CD4-positive, alpha-beta T cell (primary cell): ENCODE measurements at places on chromosomes 4 and X. TPM values are rescaled to one million over a fixed set of nuclear protein-coding genes. Genes with fewer than 3 reads are reported as not detected.
A peak's percentile ranks its signal among the peaks of the same experiment; 100 is the strongest.

DNA sequence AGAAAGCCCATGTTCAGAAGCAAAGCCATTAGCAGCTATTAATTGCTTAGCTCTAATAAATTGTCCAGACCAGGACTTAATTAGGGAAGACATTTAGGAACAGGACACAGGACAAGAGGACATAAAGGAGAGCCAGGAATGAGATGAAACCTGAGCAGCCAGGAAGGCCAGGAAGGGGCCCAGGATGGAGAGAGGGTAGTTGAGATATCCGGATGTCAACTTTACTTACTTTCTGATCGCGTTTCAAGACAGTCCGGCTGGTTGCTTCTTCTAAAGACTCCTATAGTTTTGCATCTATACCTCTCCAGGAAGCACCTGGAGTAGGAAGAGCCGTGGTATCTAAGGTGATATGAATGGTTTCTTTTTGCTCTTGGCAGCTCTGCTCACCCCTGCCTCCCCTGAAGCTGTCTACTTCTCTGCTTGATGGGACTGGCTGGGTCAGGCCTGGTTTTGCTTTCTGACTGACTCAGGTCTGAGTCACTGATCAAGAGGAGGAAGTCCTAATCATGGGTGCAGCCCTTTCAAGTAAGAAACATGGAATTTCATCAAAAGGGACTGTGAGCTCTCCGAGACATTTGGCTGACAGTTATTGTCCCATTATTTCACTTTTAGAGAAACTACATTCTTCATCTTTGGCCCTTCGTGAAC, 733.3 kb downstream of the RPA4 start:
- peak; percentile 26 for DNase-seq
- H3K36me3 ChIP-seq = no peaks in the 10 kb centered on the region
- no peaks in the 10 kb centered on the region for H3K4me1 ChIP-seq
- no peak overlapping the region for H3K27ac ChIP-seq
- H3K27me3 ChIP-seq = no peaks in the 10 kb centered on the region
- H3K4me3 ChIP-seq = no peak overlapping the region

Gene MAGED4B
- total RNA-seq = 1.3 TPM

Gene HSPA4L
- total RNA-seq = not detected

Gene CXCL6
- not detected for total RNA-seq

Gene TMPRSS11B
- total RNA-seq = not detected

DNA sequence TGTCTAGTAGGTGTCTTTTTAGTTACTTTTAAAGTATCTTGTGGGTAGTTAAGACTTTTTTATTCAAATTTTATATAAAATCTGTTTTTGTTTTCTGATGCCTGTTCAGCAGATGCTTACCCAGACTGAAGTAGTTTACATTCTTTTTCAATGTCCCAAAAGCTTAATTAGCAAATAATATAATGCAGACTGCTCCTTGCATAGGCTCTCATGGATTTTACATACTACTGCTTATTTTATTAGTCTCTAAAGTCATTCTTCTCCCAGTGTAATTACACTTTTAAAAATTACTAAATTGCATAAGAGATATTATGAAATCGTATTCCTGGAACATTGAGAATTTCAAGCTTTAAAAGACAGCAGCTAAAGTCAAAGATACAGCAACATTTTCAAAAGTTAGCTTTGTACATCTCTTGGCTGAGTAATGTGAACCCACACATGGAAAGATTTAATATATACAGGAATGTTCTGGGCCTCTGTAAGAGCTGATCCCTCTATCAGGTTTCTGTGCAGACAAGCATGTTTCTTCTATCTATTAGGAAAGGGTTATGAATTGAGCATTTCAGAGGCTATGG, 148.4 kb upstream of the SPRY1 start:
- no peaks in the 10 kb centered on the region for H3K27me3 ChIP-seq
- no peak for DNase-seq
- H3K27ac ChIP-seq = no peak overlapping the region
- no peaks in the 10 kb centered on the region for H3K36me3 ChIP-seq
- H3K4me1 ChIP-seq = no peaks in the 10 kb centered on the region

DNA sequence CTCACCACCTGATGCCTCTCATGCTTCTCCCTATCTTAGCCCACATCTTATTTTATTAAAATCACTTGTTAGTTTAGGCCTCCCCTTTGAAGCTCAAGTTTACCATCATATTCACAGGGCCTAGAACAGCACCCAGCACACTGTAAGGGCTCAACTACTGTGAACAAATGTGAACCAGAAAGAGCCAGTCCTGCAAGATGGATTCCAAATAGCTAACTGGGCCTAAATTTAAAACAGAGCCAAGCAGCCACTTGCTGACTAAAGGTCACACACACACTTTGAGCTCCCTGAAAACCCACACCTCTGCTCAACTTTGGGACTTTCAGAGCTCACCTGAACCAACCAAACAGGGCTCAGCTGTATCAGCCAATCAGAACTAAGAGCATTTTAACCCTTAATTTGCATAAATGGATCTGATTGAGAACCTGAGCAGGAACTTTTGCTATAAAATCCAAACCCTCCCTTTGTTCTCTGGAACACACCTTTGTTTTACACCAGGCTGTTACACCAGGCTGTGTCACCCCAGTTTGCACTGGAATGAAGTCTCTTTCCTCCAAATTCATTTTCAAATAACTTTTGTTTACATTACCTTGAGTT, 62.1 kb upstream of the EXOC1L start:
- no peaks in the 10 kb centered on the region for H3K36me3 ChIP-seq
- no peak for DNase-seq
- no peak overlapping the region for H3K4me3 ChIP-seq
- H3K27me3 ChIP-seq = no peaks in the 10 kb centered on the region
- H3K4me1 ChIP-seq = no peaks in the 10 kb centered on the region

DNA sequence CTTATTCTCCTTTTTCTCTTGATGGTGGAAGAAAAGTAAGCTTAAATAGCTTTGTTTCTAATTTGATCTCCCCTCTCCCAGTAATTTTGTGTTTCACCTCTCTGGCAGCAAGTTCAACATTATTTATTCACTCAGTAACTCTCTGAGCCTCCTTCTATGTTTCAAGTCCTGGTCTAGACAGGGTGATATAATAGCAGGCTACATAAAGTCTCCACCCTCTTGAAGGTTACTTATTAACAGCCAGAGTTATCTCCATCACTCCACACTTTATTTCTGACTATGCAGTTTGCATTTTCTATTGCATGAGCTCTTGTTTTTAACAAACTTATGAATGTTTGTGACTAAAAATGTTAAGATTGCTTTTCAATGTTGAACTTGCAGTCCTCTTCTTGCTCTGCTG, 17.8 kb upstream of the ANOS1 start:
- no peaks in the 10 kb centered on the region for H3K27me3 ChIP-seq
- DNase-seq = no peak
- H3K27ac ChIP-seq = no peak overlapping the region
- no peaks in the 10 kb centered on the region for H3K4me1 ChIP-seq
- no peaks in the 10 kb centered on the region for H3K36me3 ChIP-seq
- H3K4me3 ChIP-seq = no peak overlapping the region

DNA sequence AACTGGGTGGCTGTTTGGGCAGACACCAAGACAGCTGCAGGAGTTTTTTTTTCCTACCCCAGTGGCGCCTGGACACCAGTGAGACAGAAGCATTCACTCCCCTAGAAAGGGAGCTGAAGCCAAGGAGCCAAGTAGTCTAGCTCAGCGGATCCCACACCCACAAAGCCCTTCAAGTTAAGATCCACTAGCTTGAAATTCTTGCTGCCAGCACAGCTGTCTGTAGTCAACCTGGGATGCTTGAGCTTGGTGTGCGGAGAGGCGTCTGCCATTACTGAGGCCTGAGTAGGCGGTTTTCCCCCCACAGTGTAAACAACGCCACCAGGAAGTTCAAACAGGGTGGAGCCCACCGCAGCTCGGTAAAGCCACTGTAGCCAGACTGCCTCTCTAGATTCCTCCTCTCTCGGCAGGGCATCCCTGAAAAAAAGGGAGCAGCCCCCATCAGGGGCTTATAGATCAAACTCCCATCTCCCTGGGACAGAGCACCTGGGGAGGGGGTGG, 171.4 kb downstream of the ARHGEF9 start:
- H3K4me3 ChIP-seq = no peak overlapping the region
- no peak overlapping the region for H3K27ac ChIP-seq
- no peak for DNase-seq
- no peaks in the 10 kb centered on the region for H3K27me3 ChIP-seq
- H3K36me3 ChIP-seq = no peaks in the 10 kb centered on the region
- no peaks in the 10 kb centered on the region for H3K4me1 ChIP-seq

GRCh38 chr4:13455411-13455810, 28.7 kb downstream of the RAB28 start:
- H3K4me3 ChIP-seq = no peak overlapping the region
- H3K27me3 ChIP-seq = no peaks in the 10 kb centered on the region
- no peak for DNase-seq
- H3K4me1 ChIP-seq = no peaks in the 10 kb centered on the region
- no peak overlapping the region for H3K27ac ChIP-seq

GRCh38 chr4:110196871-110197528, 1.4 kb downstream of the ELOVL6 start:
- H3K36me3 ChIP-seq = no peaks in the 10 kb centered on the region
- peaks cover 22% of the 10 kb centered on the region for H3K4me1 ChIP-seq
- peak overlapping the region; percentile 62 for H3K27ac ChIP-seq
- peak overlapping the region; percentile 92 for H3K4me3 ChIP-seq
- peak; percentile 57 for DNase-seq

Gene TMEM47
- total RNA-seq = not detected

Gene YY2
- 1.2 TPM for total RNA-seq

GRCh38 chrX:101787934-101788333, 128.3 kb upstream of the ARMCX2 start:
- H3K36me3 ChIP-seq = no peaks in the 10 kb centered on the region
- H3K27ac ChIP-seq = no peak overlapping the region
- H3K4me1 ChIP-seq = no peaks in the 10 kb centered on the region

Gene CSAG2
- total RNA-seq = not detected

- no peaks in the 10 kb centered on the region for H3K36me3 ChIP-seq
- DNase-seq = no peak
- no peak overlapping the region for H3K27ac ChIP-seq
- H3K27me3 ChIP-seq = no peaks in the 10 kb centered on the region
Observed at GRCh38 chr4:47074816-47075215, 43.4 kb downstream of the GABRB1 start.

Gene TMEM144
- total RNA-seq = 0.45 TPM

DNA sequence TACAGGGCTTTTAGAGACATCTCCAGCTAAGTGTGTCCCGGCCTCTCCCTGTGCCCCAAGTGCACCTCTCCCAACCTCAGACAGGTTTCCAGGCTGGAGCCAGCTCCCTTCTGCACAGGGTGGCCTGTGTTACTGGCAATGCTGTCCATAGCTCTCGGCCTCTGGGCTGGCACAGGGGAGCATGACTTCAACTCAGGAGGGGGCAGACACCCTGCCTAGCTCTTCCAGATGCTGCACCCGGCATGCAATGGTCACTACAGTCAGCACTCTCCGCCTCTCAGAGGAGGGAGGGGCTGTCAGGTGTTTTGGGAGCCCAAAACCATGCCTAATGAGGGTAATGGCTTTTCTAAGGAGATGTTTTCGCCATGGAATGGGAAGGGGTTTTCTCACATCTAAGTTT, 2.4 kb upstream of the IRAK1 start:
- H3K4me1 ChIP-seq = peaks cover 30% of the 10 kb centered on the region
- H3K4me3 ChIP-seq = no peak overlapping the region
- no peak overlapping the region for H3K27ac ChIP-seq
- peaks cover 20% of the 10 kb centered on the region for H3K36me3 ChIP-seq
- no peak for DNase-seq
- H3K27me3 ChIP-seq = no peaks in the 10 kb centered on the region

Gene CHST7
- 4.0 TPM for total RNA-seq

Gene GLRB
- not detected for total RNA-seq

GRCh38 chrX:53714580-53715345, 28.2 kb upstream of the HUWE1 start:
- H3K27ac ChIP-seq = peak overlapping the region; percentile 80
- H3K36me3 ChIP-seq = no peaks in the 10 kb centered on the region
- peak; percentile 34 for DNase-seq
- peaks cover 56% of the 10 kb centered on the region for H3K4me1 ChIP-seq
- no peaks in the 10 kb centered on the region for H3K27me3 ChIP-seq
- peak overlapping the region; percentile 43 for H3K4me3 ChIP-seq

Gene ADD1
- total RNA-seq = 153 TPM

DNA sequence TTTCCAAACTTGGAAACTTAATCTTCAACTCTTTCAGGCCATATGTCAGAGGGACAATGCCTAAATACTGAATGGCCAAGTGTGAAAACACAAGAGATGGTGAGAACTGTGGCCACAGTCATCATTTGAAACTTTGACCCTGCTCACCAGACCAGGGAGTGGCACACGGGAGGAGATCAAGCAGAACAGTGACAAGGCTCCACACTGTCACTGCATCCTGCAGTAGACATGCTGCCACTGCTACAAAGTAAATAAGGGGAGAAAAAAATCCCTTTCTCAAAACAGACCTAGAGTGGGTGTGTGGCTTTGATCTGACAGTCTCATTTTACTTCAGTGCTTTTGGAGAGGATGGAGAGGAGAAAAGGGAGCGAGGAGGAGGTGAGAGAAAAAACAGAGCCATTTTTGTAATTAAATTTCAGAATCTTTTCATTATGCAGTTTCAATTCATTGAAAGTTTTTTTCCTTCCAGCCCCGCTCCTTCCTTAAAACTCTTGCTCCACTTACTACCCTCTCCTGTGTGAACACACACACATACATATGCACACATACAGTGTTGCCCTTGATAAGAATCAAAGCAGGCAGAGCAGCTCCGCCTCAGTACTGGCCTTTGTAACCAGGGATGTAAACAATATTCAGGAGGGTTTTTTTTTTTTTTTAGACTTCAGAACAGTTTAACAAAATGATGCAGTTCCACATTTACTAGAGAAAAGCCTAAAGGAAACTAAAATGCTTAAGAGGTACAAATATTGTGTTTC, 34.4 kb downstream of the NEXMIF start:
- H3K36me3 ChIP-seq = no peaks in the 10 kb centered on the region
- H3K27ac ChIP-seq = no peak overlapping the region
- no peaks in the 10 kb centered on the region for H3K27me3 ChIP-seq

DNA sequence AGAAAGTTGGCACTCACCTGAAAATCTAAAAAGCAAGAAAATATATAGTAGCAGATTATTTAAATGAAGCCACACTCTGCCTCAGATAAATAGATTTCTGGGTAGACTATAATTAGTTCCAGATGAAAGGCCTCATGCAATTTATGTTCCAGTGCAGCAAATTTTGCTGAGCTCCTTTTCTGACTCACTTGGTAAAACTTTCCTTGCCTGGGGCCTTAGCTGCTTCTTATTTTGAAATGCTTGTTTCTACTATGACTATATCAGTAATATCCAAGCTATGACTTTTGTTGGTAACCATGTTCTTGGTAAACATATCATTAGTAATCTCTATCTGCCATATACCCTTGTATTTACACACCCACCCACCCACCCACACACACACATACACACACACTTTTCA, 961.8 kb downstream of the SH3BGRL start:
- H3K27me3 ChIP-seq = no peaks in the 10 kb centered on the region
- no peak overlapping the region for H3K27ac ChIP-seq
- no peaks in the 10 kb centered on the region for H3K36me3 ChIP-seq
- DNase-seq = no peak

- H3K27me3 ChIP-seq = peaks cover 11% of the 10 kb centered on the region
- H3K27ac ChIP-seq = no peak overlapping the region
- no peaks in the 10 kb centered on the region for H3K36me3 ChIP-seq
- H3K4me1 ChIP-seq = peaks cover 6% of the 10 kb centered on the region
Observed at GRCh38 chr4:53905941-53906377, 158.4 kb downstream of the CHIC2 start.
